ENCODE measurements at places on chromosomes 6 and 20.

GRCh38 chr20:37871751-37872150, 31.2 kb upstream of the VSTM2L start:
- no peak for DNase-seq

DNA sequence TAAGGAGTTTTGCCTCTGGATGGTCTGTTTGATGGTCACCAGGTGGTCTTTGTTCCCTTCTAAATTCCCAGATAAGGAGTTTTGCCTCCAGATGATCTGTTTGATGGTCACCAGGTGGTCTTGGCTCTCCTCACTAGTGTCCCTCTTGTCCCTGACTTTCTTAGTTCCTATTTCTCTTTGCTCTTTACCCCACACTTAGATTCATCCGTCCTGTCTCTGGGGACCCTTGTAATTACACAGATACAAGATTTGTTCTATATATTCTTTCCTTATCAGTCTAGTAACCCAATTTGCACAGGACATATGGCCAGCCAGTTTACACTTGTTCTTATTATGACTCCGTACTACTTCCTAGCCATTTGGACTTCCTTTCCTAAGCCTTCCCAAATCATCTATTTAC, 84.0 kb upstream of the B3GAT2 start:
- no peak for DNase-seq

GRCh38 chr20:9311132-9311531, 203.3 kb upstream of the LAMP5 start:
- DNase-seq, result no peak

DNA sequence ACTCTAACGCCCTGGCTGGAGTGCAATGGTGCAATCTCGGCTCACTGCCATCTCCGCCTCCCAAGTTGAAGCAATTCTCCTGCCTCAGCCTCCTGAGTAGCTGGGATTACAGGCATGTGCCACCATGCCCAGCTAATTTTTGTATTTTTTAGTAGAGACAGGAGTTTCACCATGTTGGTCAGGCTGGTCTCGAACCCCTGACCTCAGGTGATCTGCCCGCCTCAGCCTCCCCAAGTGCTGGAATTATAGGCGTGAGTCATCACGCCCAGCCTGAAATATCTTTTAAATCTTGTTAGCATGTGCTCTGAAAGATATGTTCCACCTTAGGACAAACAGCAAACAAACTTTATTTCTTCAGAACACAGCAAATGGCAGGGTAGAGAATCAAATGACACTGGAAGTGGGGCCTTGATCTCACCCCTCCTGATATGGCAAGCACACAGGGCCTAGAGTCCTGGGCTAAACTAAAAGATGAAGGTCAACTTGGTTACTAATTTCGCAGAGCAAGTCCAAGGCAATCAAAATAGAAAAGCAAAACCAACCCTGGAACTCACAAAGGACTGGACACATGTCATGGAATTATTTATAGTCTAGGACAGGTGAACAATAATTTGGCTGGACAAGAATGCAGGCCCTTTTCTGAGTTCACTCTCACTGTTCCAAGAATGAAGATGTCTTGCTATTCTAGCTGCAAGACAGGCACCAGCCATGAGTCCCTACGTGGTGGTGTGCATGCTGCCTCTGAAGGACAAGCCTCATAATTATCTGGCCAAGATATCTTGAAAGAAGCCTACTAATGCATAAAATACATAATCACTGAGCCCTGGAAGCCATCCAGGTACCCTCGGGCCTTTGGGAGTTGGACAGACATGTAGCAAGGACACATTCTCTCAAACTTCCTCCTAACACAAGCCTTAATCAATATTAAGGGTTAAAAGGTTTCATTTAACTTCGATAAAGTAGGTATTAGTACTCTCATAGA, 35.6 kb downstream of the B4GALT5 start:
- no peak for DNase-seq

DNA sequence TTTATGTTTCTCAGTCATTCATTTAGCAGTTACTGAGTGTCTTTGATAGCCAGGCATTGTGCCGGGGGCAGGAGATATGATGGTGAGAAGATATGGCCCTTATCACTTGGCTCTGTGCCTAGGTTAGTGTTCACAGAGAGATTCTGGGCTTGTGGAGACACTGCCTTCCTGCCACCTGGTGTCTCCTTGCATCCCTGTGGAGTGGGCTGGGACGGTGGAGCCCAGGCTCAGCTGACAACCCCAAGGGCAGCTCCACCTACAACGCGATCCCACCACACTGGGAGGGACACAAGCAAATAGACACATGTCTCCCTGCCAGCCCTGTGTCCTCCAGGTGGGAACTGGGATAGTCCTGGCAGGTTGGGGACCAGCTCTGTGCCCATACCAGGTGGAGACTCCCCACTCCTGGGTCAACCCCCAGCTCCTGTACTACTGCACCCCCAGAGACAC, 30.3 kb upstream of the VEGFA start:
- no peak for DNase-seq

DNA sequence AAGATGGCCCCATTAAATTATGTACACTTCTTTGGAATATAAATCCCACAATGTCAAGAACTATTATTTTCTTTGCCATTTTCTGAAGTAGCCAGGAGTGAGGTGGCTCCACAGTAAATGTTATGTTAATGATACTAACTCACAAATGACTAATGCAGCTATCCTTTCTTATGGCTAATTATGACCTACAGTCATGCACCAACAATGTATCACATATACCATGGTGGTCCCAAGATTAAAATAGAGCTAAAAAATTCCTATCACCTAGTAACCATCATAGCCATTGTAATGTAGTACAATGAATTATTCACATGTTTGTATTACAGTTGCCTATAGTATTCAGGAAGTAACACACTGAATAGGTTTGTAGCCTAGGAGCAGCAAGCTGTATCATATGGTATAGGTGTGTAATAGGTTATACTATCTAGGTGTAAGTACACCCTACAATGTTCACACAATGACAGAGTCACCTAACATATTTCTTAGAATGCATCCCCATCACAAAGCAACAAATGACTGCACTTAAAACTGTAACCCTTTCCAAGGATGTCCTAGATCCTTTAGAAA, 15.3 kb downstream of the ECHDC1 start:
- DNase-seq, result no peak

DNA sequence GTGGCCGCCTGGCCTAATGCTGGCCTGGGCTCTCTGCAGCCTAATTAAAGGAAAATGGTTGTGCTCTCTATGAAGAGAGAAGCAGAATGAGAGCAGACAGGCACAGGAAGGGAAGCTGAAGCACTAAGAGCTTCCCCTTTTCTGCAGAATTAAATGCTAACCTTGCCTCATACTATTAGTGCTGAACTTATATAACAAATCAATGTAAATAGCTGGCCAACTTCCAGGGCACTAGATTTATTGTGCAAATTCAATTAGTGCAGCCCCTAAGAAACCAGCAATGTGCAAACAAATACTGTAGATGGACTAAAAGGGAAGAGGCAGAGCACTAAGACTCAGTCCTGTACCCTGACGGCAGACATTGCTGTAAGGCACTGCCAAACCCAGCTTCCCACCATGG, 36.1 kb upstream of the INSM1 start:
- DNase-seq, result no peak

GRCh38 chr20:64049060-64049877, at the start of gene SOX18:
Gene SOX18, minus strand, starts transcription at chr20:64049639. Its CDS starts 123 bp downstream, at chr20:64049516.
- no peak for DNase-seq

- no peak for DNase-seq
Measured at GRCh38 chr20:48385114-48385513, 442.7 kb downstream of the PREX1 start.

GRCh38 chr6:157665180-157665579, 157.9 kb upstream of the SNX9 start:
- DNase-seq, result no peak

DNA sequence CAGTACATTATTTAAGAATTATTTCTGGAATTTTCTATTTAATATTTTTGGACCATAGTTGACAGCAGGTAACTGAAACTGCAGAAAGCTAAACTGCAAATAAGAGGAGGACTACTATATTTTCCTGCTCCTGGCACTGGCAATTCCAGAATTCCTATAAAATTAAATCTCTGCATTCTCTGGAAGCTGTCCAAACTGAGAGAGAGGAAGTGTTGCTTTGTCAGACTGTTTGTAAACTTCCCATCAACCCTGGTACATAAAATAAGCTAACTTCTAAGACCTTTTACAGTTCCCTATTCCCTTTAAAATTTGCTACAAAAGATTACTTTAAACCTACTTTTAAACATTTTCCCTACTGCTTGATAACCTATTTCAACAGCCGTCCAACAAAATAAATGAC, 196.1 kb upstream of the RUNX2 start:
- no peak for DNase-seq

DNA sequence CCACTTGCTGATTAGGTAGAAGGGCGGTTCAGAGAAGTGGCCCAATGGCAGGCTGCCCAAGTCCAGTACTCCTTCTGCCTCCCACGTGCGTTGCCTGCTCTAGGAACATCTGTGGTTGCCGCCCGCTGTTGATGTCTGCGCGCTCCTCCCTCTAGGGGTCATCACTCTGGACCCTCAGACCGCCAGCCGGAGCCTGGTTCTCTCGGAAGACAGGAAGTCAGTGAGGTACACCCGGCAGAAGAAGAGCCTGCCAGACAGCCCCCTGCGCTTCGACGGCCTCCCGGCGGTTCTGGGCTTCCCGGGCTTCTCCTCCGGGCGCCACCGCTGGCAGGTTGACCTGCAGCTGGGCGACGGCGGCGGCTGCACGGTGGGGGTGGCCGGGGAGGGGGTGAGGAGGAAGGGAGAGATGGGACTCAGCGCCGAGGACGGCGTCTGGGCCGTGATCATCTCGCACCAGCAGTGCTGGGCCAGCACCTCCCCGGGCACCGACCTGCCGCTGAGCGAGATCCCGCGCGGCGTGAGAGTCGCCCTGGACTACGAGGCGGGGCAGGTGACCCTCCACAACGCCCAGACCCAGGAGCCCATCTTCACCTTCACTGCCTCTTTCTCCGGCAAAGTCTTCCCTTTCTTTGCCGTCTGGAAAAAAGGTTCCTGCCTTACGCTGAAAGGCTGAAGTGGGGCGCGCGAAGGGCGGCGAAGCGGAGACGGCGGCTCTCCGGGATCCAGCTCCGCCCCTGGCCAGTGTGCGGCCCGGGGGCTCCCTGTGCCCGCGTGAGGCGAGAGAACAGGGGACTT, 8.5 kb downstream of the TRIM15 start:
- DNase-seq, result no peak

DNA sequence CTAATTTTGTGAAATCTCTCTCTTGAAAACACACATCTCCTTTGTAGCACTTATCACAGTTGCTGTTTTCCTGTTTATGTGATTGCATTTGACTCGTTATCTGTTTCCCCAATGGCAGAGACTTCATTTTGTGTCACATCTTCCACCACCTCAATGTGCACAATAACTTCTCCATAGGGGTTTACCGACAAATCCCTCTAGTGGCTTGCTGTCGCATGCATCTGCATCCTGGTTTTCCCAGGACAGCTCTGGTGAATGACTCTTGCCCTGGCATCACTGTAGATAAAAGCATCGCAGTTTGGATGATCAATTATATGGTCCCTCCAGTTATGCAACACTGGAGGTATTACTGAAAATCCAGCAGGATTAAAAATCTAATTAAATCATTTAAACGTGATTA, 206.5 kb upstream of the BTBD3 start:
- DNase-seq, result no peak

GRCh38 chr20:61280217-61280980, 28.3 kb downstream of the CDH4 start:
- no peak for DNase-seq

DNA sequence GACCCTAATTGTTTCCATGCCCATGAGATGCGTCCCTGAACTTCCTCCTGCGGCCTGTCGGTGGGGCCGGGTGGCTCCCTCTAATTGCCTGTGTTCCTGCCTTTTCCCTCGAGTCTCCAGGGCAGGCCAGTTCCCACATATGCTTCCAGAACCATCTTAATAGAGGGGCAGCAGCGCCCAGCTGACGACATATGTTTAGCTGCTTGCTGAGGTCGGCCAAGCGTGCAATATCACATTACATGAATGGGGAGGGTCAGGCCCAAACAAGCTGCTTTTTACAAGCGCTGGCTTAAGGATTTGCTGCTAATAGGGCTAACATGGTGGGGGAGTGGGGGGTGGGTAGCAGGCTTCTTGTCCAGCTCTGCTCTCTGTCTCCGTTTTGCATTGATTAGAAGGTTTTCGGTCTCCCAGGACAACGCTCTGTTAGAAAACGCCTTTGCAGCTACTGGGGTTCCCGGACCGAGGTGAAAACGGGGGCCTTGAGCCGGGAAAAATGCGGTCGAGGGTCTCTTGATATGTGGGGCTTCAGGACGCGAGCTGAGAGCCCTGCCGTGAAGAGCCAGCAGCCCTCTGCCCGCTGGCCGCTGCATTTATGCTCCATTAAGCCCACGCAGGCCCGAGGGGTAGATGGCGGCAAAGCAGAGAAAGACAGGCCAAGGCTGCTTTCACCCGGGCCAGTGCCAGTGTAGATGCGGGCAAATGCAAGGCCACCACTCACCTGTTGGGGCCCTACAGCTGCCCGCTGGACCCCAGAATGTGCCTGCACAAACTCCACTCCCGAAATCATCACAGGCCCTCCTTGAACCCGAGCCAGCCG, 308.5 kb downstream of the BMP7 start:
- DNase-seq, result no peak

DNA sequence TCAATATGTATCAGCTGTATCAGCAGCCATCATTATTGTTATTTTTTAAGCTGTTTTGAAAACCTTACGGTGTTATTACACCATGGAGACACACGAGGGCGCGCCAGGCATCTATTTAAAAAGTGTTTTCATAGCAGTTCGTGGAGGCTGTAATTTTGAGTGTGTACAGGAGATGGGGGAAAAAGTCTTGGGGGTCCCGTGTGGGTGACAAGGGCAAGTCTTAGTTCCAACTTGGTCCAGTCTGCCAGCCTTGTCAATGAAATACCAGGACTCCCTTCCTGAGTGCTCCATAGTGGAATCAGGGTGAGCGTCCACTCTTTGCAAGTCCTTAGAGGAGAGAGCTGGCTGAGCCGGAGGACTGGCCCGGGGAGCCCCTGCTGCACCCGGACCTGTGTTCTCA, 43.3 kb downstream of the SLC2A10 start:
- peak; percentile 14 for DNase-seq

DNA sequence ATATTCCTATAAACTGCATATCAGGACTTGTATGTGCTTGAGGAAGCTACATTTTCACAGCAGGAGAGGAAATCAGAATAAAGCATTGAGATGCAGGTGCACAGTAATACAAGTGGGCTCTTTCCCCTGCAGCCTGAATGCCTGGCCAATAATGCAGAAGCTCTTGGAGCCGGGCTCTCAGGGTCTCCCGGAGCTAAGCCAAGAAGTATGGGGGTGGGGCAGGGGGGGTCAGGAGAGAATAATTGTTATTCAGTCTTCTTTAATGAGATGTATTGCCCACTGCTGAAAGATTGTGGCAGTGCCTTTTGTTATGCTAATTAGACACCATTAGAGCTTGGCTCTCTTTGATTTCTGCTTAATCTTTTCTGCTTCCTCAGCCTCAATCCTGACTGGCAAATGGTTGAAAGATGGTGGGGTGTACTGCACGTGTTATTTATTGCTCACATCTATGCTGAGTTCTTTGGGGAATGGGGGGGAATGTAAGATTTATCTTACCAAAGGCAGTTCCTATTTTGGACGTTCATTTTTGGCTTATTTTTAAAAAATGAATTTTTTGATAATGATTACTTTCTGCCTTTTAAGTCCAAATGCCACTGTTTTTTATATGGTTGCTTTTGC, 407.6 kb upstream of the SOX4 start:
- DNase-seq, result no peak

All from activated gamma-delta T cell treated with anti-CD3 and anti-CD28 coated beads, Interleukin-2, amount 50 U/mL, for 16 hours (primary cell).